Nucleus accumbens (tissue), 56 donors: ENCODE measurements at places on chromosomes 2 and 18.

DNA sequence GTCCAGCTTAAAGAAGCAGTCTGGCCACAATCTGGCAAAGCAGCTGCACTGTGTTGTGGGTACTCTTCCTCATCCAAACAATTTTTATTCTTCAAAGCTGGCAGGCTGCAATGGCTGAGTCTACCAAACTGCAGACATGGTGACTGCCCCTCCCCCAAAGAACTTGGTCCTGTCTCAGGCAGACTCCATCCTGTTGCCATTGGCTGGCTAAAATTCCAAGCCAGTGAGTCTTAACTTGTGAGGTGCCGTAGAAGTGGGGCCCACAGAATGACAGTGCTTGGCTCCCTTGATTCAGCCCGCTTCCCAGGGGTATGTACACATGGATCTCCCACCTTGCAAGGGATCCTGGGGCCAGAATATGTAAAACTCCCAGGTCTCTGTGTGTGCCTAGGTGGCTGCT is 14.5 kb upstream of the NXPH2 start:
- no peak for DNase-seq

- DNase-seq, result no peak
These were observed 83.7 kb downstream of the KYNU start for GRCh38 chr2:142961202-142961601.

DNA sequence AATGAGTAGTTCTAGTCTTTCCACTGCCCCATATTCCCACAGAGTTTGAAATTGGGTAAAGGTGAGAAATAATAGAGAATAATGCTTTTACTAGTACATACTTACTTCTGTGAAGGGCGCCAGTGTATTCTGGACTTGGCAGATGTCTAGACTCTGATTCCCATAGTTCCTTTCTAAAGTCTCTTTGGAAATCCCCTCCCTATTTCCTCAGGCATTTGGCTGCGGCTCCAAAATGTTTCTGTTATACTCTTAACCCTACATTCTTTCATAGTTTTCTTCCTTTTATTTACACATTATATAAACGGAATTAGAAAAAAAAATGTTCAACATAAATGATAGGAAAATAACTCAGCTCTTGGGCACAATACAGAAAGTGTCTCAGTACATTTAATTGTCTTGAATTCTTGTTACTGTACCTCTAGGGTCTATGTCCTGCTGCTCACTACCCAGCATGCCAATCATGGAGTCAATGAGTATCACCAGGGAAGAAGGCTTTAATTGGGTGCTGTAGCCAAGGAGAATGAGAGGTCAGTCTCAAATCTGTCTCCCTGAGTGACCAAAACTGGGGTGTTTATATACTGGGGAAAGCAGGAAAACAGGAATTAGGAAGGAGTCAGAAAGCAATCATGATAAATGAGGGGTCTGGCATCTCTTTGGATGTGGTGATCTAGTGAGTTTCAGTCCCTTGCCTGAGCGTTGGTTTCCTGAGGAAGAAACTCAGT is 147.8 kb upstream of the MMADHC start:
- DNase-seq, result no peak

DNA sequence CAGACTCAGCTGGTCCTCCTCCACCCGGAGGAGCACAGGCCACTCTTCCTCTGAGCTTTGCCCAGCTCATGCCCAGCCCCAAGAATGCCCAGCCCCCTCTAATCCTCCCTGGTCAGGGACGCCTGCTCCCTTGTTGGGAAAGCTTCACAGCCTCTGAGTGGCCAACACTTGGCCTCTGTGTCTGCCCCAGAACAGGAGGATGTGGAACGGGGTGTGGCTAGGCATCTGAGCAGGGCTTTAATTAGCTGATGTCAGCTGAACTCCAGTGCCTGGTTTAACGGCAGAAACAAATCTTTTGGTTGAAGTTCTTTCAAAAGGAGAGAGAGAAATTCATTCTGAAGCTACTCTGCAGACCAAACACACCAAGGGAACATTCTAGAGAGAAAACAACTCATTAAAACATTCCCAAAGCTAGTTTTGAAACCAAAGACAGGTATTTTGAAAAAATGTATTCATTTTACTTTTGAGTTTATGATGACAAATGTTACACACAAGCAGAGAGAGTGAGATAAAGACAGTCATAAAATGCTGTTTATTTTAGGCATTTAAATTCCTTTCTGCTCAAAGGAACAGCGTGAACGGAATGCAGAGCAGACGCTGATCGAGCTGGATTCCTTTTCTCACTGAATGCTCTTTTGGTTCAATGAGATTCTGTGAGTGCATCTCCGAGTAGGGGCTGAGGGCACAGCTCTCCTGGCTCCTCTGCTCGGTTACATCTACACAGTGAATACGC is 63.8 kb downstream of the RTP5 start:
- DNase-seq, result no peak

DNA sequence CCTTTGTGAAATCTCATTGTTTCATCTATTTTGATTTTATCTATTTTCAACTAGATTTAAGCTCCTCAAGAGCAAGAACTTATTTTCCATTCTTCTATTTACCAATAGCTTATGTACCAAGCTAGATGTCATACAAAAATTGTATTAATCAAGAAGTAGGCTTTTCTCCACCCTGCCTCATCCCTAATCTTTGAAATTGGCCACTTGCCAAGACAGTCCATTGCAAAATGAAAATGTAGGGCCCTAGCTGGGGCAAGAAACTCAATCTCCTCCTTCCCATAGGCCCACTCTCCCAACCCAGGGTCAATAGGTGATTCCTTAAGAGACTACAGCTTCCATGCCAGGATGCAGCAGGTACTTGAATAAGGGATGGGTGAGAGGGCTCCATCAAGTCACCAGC is 39.3 kb upstream of the STPG4 start:
- no peak for DNase-seq
